ENCODE measurements at places on chromosomes 12 and 14.

DNA sequence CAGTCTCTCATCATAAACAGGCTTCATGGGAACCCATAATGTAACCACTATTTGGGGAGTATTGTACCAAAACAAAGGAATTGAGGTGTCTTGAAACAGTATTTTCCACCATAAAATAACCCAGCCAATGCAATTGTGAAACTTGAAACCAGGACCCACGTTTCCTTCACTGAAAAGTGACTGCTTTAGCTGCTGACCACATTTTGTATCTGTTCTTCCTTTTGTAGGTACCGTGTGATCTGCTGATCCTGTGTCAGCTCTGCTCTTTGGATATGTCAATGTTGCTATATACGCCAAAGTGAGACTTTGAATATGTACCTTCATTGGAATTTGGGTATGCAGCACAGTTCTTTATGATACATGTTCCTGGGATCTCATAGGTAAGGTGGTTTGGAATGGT is 95.1 kb upstream of the CNTN1 start:
- DNase-seq = no peak

- no peak for DNase-seq
These were observed 877.8 kb upstream of the ATXN7L3B start for GRCh38 chr12:73659802-73660201.

GRCh38 chr12:2282318-2282717 is 229.5 kb downstream of the CACNA1C start:
- DNase-seq = no peak

DNA sequence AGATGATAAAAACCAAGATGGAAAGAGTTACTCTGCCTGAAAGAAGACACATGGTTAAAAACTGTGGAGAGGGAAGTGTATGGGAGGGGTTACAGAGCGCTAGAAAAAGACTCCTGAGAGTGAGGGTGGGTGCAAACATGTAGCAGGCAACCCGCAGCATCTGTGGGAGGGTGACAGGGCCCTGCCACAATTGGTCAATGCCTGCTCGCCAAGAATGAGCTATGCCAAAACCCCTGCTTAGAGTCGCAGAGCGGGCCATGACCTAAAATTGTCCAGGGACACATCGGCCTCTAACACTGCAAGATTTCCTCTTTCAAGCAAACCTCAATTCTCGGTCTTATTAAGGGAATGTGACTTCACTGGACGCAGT is 700 bp downstream of the PRKAG1 start:
- peak; percentile 88 for DNase-seq

DNA sequence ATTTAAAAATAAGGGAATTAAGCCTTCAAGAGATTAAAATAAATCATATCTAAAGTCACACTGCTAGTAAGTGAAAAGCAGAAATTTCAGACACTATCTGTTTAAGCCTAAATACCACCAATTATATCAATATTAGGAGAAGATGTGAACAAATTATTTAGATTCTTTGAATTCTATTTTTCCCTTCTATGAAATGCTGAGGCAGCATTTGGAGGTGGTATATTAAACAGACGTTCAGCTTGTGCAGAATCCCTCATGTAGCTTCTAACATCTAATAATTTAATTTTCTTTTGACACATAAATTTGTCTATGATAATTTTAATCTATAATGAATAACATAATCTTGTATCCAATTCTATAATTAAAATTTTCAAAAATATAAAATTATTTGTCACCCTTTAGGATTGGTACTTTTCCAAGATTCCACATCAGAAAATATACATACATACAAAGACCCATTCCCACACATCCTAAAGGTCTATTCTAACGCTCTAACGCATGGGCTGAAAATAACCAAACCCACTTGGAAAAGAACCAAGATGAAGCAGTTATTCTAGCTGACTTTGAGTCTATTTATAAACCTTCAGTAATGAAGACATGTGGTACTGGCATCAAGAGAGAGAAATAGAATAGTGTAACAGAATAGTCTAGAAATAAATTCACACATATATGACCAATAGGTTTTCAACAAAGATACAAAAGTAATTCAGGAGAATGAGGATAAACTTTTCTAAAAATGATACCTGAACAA is 751.8 kb downstream of the GALC start:
- DNase-seq = peak; percentile 49

DNA sequence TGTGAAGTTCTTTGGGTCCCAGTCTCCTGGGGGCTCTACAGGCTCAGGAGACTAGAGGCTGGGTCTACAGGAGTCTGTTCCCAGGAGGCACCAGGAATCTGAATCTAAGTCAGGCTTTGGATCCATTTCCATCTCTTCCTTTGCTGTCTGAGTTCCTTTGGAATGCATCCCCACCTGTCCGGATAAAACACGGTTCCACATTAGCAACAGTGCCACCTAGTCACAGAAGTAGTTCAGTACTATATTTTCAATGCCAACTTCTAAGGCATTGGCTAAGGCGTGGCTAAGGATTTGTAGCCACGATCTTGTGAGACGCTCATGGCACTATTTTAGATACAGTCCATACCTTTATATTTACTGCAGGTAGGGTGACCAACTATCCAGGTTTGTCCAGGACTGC is 15.1 kb downstream of the ZC2HC1C start:
- peak; percentile 9 for DNase-seq

- no peak for DNase-seq
These were observed 62.8 kb downstream of the HRK start for GRCh38 chr12:116818341-116818856.

- DNase-seq = peak; percentile 98
These were observed 37.2 kb upstream of the C14orf132 start for GRCh38 chr14:96001866-96002497.

GRCh38 chr12:51848841-51849735 is 570 bp upstream of the FIGNL2 start:
- DNase-seq = no peak

- DNase-seq = peak; percentile 5
These were observed 1444.5 kb upstream of the FLRT2 start for GRCh38 chr14:84085493-84085892.

DNA sequence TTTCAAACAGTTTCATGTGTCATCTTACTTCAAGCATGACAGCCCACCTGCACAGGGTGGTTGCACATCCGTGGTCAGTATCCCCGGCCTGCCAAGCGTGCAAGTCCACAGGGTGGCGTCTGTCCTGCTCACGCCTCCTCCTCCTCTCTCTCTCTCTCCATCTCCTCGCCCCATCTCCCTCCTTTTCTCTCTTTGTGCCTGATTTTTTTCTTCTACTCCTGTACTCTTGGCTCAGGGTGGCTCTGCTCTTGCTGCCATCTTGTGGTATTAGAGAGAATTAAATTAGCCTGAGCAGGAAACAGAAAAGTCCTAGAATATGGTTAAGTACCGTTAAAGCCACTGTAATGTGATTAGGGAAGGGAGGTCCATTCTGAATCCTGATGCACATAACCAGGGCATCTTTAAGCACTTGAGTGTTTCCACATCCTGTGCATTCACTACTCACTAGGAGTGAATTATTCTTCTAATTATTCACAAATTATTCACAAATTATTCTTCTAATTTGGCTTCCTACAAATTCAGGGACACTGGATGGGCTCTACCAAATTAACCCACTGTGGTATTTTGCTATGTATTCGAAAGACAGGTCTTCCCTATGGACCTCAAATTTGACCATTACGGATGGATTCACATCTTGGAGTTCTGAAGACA is 25.5 kb upstream of the DTX1 start:
- DNase-seq = peak; percentile 74

DNA sequence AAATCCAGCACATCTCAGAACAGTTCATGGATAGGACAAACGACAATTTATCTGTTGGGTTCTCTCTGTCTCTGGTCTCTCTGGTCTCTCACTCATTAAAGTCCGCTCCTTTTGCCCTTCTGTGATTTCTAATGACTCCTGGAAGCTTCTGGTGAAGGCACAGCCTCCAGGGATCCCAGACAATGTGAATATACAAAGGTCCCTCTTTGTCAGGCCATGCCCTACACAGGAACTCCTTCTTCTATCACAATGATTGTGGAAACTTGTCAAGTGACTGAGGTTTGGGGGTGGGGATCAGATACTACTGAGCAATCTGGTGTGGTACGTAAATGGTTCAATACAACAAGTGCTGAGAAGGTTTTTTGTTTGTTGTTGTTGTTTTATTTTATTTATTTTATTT is 42.7 kb upstream of the CDK17 start:
- no peak for DNase-seq

DNA sequence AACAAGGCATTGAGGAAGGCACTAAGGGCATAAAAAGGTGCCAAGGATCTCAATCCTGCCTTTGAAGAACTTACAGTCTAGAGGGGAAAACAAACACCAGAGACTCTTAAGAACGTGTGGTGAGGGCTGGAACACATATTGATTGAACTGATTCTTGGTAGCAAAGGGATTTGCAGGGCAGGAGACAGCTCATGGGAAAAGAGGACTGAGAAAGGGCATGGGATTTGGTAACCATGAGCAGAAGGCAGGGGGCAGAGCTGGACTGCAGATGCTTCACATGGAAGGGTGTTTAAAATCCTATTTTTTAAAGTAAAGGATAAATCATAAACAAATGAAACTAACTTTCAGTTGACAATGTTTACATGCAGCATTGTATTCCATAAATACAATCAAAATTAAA is 203.1 kb downstream of the ITPR2 start:
- peak; percentile 31 for DNase-seq

DNA sequence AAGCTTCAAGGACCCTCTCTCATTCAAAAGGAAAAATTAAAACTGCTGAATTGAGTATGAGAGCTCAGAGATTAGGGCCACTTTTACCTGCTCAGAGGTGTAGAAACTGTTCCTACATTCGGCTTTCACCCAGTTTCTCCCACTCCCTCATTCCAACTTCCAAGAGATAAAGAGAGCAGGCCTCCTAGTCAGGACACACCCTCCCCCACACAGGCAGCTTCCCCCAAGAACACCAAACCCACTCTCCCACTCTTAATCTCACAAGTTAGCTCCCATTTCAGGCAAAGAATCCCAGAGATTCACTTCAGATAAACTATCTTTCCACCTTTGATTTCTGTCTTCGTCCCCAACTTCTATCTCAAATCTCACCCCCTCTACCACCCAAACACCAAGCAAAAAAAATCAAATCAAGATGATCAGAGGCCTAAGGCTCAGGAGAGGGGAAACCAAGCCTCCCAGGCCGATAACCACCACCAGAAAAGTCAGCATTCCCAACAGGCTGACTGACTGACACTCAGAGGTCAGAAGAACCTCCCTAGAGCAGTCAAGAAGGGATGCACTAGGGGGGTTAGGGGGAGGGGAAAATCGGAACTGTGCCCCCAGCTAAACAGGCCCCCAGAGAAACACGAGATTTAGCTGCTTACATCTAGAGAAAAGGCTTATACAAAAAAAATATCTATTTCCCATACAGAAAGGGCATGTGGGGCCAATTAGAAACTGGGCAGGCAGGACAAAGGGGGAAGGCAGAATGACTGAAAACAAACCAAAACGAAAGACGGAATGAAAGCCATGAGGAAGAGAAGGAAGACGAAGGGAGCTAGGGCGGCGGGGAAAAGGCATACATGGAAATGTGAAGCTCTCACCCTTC is 13.2 kb upstream of the CDH24 start:
- no peak for DNase-seq

- DNase-seq = no peak
These were observed 30.1 kb downstream of the P2RX4 start for GRCh38 chr12:121240062-121240420.

- DNase-seq = no peak
These were observed 34.8 kb upstream of the TESC start for GRCh38 chr12:117134059-117134458.

- DNase-seq = no peak
These were observed 45.6 kb downstream of the MDM2 start for GRCh38 chr12:68853396-68854077.

DNA sequence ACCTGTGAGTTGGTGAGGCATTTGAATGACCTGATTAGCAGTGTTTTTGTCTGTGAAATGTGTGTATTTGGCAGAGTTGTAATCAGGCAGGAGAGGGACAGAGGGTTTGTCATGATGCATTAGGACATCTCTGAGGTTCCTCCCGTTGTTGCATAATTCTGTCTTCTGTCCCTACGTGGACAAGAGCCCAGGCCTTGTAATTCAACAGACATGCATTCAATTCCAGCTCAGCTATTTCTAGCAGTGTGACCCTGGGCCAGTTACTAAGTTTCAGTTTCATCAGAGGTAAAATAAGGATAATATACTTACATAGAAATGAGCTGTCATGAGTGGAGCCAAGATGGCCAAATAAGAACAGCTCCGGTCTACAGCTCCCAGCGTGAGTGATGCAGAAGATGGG is 208.6 kb downstream of the SLC38A4 start:
- peak; percentile 44 for DNase-seq

DNA sequence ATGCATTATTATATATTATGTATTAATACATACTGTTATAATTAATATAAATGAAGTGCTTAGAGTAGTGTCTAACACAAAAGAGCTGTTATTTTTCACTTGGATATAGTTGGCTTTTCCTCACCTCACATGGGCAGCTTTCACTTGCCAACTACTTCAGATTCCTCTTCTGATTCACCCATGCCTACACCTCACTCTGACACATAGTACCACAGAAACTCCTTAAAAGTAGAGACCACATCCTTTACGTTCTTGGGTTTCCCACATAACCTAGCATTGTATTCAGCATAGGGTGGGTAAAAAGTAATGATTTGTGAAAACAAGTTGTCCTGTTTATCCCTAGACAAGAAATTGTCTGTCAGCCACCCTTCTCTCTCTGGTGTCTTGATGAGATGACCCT is 61.0 kb downstream of the DIO2 start:
- no peak for DNase-seq

GRCh38 chr14:58796242-58797009 is 158.7 kb downstream of the DACT1 start:
- DNase-seq = peak; percentile 43

GRCh38 chr12:52876372-52876771 is 27.6 kb upstream of the KRT78 start:
- no peak for DNase-seq

DNA sequence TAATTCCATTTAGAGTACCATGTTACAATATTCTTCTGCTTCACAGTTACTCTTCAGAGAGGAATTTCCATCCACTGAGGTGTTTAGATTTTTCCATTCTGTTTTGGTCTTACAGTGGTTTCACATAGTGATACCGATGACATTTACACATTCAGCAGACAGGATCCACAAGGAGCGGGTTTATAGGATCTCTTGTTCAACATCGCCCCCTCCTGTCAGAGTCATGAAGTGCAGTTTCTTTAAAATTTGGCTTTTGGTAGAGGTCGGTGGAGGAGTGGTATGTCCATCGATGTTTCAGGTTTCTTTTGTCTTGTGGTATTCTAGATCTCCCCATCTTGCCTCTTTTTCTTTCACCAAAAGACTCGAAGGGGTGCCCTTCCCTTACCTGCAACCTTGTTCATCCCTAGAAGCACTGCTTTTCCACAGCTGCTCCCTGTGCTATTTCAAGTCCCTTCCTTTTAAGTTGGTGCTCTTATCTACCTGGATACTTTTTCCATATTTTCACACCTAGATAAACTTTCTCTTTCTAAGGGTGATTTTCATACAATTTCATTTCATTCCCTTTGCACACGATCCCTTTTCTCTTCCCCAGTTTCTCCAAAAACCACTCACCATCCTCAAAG is 181.3 kb downstream of the ITPR2 start:
- peak; percentile 78 for DNase-seq

DNA sequence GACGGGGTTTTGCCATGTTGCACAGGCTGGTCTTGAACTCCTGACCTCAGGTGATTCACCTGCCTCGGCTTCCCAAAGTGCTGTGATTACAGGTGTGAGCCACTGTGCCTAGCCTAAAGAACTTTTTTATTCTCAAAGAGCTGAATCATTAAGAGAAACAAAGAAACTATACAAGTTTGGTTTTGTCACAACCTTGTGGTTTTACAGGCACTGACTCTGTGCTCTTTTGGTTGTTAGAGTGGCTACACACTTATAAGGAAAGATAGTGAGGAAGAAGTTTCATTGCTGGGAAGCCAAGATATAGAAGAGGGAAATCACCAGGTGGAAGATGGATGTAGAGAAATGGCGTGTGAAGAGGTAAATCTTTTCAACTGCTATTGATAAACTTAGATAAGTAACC is 10.1 kb upstream of the DNAH10 start:
- DNase-seq = no peak
